ENCODE measurements at places on chromosomes 2 and 18. TPM values are rescaled to one million over a fixed set of nuclear protein-coding genes. Genes with fewer than 3 reads are reported as not detected.

DNA sequence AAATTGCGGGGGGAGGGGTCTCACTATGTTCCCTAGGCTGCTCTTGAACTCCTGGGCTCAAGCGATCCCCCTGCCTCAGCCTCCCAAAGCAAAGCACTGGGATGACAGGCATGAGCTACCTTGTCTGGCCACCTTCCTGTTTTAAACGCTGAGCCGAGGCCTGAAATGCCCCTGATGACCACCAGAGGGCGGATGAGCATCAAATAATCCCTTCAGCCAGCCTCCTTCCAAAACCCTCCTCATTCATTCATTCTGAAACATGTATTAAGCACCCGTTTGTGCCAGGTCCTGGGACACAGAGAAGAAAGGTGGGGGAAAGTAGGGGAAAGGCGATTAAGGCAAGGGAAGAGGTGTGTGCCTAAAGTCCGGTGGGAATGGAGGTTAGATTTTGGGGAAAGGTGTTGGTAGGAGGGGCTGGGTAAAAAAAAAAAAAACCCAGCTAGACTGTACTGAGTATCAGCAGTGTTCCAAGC, 30.7 kb upstream of the PTMA start:
- H3K4me3 ChIP-seq = no peak overlapping the region
- no peaks in the 10 kb centered on the region for H3K27me3 ChIP-seq
- no peaks in the 10 kb centered on the region for H3K36me3 ChIP-seq
- peaks cover 48% of the 10 kb centered on the region for H3K4me1 ChIP-seq
- H3K27ac ChIP-seq = no peak overlapping the region

GRCh38 chr18:62164855-62165487, 21.9 kb downstream of the PIGN start:
- no peaks in the 10 kb centered on the region for H3K36me3 ChIP-seq
- no peaks in the 10 kb centered on the region for H3K4me1 ChIP-seq
- no peak for DNase-seq

DNA sequence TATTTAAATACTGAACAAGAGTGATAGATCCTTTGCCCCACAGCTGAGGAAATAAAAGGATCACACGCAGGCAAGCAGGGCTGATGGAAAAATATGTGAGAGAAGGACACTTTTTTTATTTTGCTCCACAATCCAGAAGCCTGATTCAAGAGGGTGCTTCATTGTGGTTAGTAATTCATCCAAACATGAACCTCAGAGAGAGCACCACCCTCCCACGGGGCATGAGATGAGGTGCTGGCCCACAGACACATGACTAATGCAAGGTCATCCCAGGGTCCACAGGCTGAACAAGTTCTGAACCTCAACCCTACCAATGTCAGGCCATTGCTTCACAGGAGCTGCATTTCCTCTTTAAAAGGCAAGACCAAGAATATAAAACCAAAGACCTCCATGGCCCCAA, 239.6 kb downstream of the MREG start:
- no peak overlapping the region for H3K4me3 ChIP-seq
- H3K27me3 ChIP-seq = no peaks in the 10 kb centered on the region

DNA sequence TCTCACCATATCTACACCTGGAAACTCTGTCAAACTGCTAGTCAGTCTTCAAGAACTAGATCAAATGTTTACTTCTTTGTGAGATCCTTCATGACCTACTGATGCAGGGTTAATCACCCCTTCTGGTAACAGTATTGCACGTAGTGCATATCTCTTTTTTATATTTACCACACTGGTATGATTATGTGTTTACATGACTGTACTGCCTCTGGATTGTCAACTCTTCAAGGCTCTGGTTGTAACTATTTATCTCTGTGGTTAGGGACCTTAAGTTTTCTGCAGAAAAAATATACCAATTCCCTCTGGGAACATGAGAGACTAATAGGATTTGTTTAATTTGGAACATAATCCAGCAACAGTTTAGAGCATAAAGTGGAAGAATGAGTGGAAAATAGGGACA, 135.5 kb downstream of the PDE1A start:
- no peaks in the 10 kb centered on the region for H3K27me3 ChIP-seq
- DNase-seq = no peak
- no peaks in the 10 kb centered on the region for H3K4me1 ChIP-seq
- H3K4me3 ChIP-seq = no peak overlapping the region

GRCh38 chr2:111662771-111663470, 221.1 kb downstream of the ANAPC1 start:
- peaks cover 30% of the 10 kb centered on the region for H3K4me1 ChIP-seq
- H3K4me3 ChIP-seq = no peak overlapping the region
- peak overlapping the region; percentile 39 for H3K27ac ChIP-seq

- no peaks in the 10 kb centered on the region for H3K4me1 ChIP-seq
- no peaks in the 10 kb centered on the region for H3K27me3 ChIP-seq
- no peaks in the 10 kb centered on the region for H3K36me3 ChIP-seq
- no peak overlapping the region for H3K27ac ChIP-seq
Measured at GRCh38 chr18:79600141-79600540, 79.5 kb upstream of the CTDP1 start.

DNA sequence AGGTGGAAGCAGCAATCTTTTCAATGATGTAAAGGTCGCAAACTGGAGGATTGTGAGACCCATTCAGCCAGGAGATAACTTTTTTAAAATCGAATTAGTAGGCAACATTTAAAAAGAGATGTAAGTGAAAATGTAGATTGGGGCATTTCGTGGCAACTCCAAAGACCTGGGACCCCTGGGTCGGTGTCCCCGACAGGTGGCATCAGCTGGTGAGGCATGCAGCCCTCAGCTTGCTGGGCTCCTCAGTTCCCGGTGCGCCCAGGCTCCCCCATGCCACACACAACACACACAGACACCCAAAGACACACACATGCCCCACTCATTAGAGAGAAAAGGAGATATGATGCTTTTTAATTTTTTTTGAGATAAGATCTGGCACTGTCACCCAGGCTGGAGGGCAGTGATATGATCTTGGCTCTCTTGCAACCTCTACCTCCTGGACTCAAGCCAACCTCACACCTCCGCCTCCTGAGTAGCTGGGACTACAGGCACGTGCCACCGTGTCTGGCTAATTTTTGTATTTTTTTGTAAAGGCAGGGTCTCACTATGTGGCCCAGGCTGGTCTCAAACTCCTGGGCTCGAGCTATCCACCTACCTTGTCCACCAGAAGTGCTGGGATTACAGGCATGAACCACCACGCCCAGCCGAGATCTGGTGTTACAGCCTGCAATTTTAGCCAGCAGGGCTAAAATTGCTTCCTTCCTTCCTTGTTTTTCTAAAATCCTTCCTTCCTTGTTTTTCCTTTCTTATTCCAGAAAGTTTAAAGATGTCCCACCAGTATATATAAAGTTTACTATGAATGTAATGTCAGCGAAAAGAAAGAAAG, 122.6 kb upstream of the EPAS1 start:
- DNase-seq = no peak
- no peaks in the 10 kb centered on the region for H3K36me3 ChIP-seq
- H3K27me3 ChIP-seq = no peaks in the 10 kb centered on the region
- H3K4me1 ChIP-seq = peaks cover 83% of the 10 kb centered on the region
- peak overlapping the region; percentile 87 for H3K27ac ChIP-seq
- no peak overlapping the region for H3K4me3 ChIP-seq

DNA sequence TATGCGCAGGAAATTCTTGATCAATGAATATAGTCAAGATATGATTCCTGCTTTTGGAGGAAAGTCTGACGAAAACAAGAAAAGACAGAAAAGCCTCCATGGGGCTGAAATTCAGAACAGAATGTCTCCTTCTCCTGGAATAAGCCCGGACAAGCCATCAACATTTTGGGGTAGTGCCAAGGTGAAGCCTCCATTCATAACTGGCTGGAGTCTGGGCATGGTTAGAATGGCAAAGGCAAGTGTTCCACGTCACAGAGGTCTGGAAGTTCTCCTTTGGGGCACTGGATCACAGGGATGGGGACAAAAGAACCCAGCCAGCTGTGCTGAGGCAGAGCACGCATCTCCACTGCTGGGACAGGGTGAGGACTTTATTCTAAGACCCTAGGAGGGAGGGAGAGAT, 505.7 kb downstream of the CMPK2 start:
- no peak overlapping the region for H3K4me3 ChIP-seq
- no peaks in the 10 kb centered on the region for H3K36me3 ChIP-seq
- H3K4me1 ChIP-seq = no peaks in the 10 kb centered on the region
- no peak for DNase-seq
- H3K27ac ChIP-seq = no peak overlapping the region

DNA sequence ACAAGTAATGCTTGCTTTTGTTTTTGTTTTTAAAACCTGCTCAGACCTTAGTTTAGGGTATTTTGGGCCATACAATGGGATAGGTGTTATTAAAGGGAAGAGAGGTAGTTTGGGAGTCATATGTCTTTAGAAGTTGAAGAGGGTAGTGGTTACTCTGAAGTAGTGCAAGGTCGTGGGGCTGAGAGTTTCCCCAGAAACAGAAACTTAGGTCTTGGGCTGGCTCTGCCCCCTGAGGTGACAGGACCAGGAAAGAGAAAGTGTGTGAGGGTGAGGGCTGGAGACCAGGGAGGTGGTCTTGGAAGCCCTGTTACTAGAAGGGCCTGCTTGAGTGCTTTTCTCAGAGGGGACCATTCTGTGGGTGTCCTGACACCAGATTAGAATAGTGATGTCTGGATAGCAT, 500.5 kb upstream of the SPHKAP start:
- H3K36me3 ChIP-seq = no peaks in the 10 kb centered on the region
- H3K27ac ChIP-seq = no peak overlapping the region
- no peaks in the 10 kb centered on the region for H3K27me3 ChIP-seq
- H3K4me3 ChIP-seq = no peak overlapping the region

RAB6C gene
- total RNA-seq = not detected

EFEMP1 gene
- total RNA-seq = not detected

CFC1 gene
- total RNA-seq = not detected
